Caco-2 (cell line): ENCODE measurements at places on chromosomes 6 and 20.

DNA sequence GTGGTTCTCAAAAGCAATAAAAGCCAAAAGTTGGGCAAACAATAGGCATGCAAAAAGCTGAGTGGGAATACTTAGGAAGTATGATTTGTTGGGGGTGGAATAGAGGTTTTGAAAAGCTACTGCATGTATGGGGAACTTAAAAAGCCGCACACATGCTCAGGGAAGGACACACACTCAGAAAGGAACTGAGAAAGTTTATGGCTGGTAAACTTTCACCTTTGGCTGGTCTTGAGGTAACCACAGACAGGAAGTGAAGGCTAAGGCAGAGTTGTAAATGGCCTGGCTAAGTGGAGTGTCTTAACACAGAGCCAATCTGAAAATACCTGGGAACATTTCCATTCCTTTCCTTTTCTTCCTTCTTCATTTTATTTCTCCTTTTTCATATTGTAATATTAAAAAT, 134.5 kb upstream of the EXOC2 start:
- no peak for DNase-seq

GRCh38 chr6:127385668-127386430, 42.4 kb upstream of the ECHDC1 start:
- no peak for DNase-seq

GRCh38 chr6:40695750-40696415, 108.7 kb upstream of the LRFN2 start:
- DNase-seq, result no peak

DNA sequence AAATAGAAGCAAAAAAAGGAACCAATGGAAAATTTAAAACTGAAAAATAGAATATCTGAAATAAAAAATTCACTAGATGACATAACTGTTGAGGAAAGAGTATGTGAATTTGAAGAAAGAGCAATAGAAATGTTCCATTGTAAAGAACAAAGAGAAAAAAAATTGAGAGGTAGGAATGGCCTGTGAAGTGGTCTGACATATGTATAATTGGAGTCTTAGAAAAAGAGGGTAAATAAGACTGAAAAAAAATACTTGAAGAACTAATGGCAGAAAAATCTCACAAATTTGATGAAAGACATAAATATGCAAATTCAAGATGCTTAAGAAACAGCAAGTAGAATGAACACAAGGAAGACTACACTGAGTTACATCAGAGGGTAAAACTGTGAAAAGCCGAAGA, 93.4 kb downstream of the QKI start:
- DNase-seq, result no peak

DNA sequence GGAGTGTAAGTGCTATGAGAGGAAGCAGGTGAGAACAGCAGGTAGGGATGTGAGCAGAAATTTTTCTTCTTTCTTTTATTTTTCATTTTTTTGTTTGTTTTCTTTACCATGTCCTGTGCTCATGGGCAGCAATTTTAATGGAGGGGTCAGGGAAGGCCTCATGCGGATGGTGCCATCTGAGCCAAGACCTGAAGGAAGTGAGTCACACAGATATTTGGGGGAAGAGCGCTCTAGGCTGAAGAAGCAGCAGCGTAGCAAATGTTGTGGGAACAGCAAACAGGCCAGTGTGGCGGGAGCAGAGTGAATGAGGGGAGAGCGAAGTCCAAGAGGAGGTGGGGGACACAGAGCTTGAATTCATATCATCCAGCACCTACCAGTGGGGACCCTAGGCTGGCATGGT, 12.7 kb downstream of the SPDEF start:
- DNase-seq, result no peak

GRCh38 chr20:46282669-46283068, 25.6 kb downstream of the CDH22 start:
- no peak for DNase-seq

DNA sequence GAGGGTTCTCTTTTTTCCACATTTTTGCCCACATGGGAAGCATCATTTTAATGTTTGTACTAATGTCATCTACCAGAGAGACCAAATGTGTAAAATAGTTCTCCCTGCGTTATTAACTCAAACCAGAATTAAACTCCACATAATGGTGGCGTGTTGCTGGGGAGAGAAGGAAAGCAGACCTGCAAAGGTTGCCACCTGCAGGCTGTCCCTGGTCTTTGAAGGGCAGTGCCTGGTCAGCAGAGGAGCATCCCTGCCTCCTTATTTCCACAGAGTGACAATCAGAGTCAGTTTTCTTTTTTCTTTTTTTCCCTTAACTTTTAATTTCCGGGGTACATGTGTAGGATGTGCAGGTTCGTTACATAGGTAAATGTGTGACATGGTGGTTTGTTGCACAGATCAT, 214.5 kb downstream of the TBX18 start:
- DNase-seq, result peak; percentile 12

DNA sequence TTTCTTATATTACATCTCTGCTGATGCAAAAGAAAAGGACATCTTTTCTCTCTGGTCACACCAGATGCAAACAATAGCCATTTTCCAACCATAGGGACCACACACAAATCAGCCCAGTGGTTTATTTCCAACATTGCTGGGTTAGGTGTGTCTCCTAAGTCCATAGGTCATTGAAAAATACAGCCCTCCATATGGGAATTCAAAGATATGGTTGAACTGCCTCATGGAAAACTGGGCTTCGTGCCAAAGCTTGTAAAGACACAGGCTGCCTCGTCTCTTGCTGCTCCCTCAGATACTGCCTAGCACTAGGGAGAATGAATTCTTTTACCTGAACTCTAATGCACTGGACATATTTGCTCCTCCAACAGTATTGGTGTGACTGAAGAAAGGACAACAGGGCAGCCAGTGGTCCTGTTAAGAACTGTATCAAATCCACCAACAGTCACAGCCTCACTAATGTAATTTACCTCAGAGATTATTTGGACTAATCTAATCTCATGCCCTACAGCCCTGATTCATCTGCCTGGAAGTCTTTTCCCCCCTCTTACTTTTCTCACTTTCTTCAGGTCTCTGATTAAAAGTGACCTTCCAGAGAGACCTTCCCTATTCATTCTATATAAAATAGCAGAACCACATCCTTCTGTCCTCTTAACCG, 48.3 kb upstream of the TBC1D32 start:
- DNase-seq, result no peak

- DNase-seq, result no peak
Measured at GRCh38 chr6:111517965-111518364, 34.9 kb upstream of the REV3L start.

DNA sequence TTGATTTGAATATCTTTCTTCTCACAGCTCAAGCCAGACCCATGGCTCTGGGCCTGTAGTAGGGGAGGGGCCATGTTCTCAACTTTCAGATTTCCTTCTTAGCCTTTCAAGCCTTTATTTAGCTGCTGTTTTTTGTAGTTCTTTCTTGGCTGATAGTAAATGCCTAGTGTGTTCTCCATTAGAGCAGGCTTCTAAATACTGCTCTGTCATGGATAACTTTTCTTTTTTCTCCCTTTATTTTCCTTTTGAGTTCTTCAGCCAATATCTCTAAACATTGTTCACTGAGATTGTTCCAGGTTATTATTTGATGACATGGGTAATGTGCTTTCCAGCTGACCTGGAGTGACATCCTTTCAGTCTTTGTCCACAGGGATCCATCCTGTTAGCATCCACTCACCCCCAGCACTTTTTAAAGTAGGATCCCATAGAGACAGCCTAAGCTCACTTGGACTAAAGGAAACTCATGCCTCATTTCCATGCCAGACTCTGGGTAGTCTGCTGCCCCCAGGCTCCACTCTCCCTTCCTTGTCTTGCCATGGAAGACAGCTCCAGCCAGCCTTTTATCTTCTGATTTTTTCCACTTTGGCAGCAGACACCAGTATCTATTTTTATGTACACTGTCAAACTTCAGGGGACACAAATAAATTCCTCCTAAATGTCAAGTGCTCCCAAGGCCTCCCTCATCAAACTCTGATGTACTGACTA, 645.6 kb downstream of the RNF144B start:
- no peak for DNase-seq

DNA sequence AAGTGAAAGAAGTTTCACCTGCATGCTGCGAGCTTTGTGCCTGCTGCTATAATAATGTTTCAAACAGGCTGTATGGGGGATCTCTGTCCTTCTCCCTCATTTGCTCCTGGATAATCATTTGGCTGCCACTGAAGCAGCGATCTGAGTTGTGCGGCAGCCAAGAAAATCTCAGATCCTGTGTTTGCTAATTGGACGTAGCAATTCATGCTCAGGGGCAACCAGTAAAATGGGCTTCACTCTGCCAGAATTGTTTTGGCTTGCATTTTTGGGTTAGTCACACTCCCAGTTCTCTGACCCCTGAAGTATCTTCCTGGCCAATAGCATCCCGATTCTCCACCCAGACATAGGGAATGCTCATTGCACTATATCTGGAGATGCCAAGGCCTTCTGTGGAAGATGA, 13.7 kb upstream of the STXBP5 start:
- no peak for DNase-seq

GRCh38 chr6:52871621-52872020, 31.0 kb upstream of the GSTA5 start:
- DNase-seq, result no peak

DNA sequence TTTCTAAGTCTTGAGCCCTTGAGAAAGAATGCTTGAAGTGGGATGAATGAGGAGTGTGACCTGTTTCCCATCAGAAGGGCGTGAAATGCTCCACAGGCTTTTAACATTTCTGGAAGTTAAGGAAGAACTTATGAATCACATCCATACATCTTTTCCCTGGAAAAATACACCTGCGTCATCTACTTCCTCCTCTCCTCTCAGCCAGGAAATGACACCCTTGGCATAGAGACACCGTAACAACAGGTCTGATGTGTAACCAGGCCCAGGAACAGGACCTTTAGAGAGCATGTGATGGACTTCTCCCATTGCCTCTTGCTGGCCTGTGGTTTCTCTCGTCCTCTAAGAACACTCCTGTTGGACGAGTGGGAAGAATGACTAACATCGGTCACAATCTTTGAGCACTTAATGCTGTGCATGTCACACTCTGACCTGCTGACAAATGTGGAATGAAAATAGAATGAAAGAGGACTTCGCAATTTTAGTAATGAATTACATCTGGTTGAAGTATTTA, 28.5 kb upstream of the CITED2 start:
- DNase-seq, result no peak

DNA sequence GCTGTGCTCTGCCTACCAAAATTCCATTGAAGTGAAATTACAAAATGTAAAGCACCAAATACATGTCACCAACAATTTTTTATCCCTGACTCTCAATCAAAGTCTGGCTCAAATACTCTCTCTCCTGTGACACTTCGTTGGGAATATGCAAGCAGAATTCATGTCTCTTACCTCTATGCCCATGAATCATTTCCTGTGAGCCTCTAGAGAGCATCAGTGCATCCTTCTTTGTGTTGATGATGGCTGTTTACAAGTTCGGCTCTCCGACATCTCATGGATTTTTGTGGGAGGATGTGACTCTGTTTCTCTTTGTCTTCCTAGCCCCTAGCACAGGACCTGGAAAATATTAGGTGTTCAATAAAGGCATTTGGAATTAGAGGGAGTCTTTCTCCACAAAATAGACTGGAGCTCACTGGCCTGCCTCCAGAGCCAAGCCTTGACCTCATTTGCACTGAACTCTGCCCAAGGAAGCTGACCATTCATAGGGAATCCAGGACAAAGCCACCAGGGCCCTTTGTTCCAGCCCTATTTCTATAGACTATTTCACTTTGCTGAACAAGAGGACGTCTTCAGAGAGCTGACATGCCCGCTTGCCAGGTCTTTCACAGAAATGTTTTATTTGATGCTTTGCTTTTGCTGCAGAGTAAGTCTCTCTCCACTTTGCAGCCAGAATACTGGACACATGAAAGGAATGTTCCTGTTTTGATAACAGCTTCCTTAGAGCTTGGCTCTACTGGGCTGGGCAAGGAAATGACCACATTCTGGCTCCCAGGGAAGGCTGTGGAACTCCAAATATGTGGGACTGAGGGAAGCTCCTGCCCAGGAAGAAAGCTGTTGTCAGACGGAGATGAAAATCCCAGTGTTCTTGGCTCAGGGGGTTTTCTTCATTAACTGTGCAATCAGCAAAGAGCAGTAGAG, 194.5 kb upstream of the CDYL start:
- no peak for DNase-seq

- no peak for DNase-seq
Measured at GRCh38 chr6:91976797-91977196, 1389.9 kb upstream of the MAP3K7 start.

DNA sequence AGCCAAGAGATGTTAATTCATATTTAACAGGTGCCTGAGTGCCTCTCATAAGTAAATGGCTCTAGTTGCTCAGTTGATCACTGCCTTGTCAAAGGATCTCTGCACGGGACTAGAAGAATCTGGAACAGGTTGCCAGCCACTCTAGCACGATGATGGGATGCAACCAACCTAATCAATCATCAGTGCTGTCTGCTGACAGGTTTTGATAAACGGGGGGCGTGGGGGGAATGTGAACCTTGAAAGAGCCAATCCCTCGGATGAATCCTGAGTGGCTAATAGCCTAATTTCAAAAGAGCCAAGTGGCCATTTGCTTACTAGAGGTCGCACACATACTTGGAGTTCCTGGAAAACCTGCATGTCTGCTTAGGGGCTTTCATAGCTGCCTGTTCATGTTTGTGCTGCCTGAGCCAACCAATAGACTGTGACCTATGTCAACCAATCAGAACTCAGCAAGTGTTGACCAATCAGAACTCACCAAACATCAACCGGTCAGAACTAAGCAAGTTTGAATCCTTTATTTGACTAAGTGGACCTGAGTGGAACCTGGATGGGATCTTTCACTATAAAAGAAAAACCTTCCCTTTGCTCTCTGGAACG, 43.5 kb upstream of the ECI2 start:
- peak; percentile 52 for DNase-seq

- no peak for DNase-seq
Measured at GRCh38 chr6:85494547-85495536, 45.0 kb downstream of the NT5E start.

- DNase-seq, result no peak
Measured at GRCh38 chr20:3461211-3461771, 9.5 kb upstream of the ATRN start.

DNA sequence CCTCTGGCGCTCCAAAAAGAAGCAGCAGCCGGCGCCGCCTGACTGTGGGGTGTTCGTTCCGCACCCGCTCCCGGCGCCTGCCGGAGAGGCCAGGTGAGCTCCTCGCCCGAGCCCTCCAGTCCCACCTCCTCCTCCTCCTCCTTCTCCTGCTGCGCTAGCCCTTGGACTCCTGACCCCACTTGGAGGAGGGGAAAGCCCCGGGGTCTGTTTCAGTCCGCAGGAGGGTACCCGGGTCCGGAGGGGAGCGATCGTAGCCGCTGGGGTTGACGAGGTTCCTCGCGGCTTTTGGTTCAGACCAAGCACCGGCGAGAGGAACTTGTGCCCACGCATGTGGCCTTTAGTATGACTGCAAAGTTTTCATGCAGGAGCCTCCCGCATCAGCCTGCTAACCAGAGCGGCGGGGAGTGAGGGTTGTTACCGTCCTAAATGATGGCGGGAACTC, 493 bp downstream of the CRYBG1 start:
- peak; percentile 43 for DNase-seq

DNA sequence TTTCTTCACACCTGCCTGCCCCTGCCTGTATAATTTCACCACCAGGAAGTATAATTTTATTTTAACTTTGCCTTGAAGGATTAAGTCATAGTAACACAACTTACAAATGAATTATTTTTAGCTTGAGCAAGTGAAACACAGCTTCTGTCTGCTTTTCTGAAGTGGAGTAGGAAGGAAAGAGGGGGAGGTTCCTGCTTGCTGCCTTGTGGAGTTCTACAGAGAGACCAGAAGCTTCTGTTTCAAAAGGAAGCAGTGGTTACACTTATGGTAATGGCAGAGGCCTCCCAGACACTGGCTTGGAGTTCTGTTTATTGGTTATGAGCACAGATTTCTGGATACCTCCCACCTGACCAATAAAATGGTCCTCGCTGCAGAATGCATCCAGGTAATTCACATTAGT, 159.6 kb downstream of the TMEM200A start:
- no peak for DNase-seq

GRCh38 chr20:36572701-36573102, 695 bp upstream of the TGIF2 start:
- no peak for DNase-seq
